ENCODE measurements at places on chromosomes 11 and 22.

- no peak for DNase-seq
Observed at GRCh38 chr11:79512706-79513469, 72.1 kb upstream of the TENM4 start.

DNA sequence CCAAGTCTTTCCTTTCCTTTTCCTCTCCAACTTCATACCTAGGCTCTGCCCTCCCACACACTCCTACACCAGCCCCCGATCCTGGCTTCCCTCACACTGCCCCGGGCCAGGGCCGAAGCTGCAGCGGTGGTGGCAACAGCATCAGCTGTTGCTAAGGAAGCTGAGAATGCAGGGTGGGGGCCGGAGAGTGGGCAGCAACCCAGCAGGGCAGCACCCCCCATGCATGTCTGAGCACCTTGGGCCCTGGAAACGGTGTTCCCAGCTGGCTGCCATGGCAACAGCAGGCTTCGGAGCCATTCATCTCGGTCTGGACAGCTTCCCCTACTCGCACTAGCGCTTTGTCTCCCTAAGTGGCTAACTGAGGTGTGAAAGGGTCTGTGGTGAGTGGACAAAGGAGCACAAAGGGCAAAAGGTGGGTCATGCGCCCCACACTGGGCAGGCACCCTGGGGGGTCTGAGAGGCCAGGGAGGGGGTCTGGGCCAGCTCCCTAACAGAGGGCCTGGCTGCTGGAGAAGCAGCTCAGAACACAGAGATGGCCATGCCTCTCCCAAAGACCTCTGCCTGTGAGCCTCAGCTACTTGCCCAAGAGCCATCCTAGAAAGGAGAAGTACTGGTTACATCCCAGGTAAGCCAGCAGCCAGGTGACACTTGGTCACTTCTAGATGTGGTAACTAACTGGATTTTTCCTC lies 42.1 kb upstream of the JAM3 start:
- no peak for DNase-seq

GRCh38 chr11:60921259-60921658 lies 3.0 kb upstream of the TMEM132A start:
- no peak for DNase-seq

DNA sequence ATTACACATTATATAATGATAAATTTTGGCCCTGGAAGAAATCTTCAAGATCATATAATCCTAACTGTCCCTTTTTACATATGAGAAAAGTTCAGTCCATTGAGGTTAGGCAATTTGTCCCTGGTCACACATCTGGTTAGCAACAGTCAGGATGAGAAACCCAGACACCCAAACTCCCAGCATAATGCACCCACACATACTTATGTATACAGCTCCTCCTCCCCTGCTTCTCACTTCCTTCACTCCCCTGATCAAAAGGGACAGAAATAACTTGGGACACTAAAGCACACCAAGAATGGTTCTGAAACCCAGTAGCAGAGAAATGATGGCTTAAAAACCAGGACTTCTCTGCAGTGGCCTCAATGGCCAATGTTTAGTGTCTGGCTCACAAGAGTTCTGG lies 11.1 kb downstream of the NUMA1 start:
- no peak for DNase-seq

DNA sequence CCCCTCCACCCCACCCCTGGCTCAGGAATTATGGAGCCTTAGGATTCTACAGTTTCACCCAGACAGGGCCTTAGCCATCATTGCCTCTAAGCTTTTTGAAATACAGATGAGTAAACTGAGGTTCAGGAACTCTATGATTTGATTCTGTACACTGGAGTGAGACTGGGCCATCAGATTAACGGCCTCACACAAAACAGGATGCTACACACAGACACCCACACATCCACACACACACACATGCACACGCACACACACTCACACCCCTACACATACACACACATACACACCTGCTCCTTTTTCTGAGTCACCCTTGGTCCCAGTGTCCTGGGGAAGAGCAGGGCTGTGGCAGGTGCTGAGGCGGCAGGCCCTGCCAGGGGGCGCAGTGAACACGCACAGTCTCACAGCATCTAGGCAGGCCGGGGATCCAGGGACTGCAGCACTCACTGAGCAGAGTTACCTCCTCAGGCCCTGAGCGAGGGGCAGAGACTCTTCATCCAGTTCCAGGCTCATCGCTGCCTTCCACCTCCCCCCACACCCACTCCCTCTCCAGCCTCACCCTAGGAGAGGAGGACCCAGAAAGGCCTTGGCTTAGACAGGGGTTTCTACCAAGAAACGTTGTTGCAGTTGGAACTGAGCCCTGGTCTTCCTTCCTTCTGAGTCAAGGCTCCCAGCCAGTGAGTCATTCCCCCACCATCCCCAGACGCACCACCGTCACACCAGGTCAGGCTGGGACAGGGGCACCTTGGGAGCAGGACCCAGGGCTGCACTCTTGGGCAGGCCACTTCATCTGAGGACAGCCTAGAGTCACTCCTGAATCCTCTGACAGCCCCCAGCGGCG lies 89.8 kb upstream of the PARVA start:
- no peak for DNase-seq

DNA sequence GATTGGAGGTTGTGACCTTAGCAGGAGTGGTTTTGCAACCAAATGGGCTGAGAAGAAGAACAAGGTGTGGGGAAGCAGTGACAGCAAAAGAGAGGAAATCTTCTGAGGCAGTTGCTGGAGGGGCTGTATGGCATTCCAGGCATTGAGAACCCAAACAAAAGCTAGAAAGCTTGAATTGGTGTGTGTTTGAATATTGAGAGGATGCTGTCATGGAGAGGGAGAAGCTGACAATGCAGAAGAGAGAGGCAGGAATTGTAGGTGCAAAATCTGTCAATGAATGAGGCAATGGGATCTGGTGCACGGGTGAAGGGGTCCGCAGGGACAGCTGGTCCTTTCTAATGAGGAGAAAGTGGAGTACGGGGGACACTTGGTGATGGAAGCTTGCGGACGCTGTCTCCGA lies 123.4 kb downstream of the C11orf91 start:
- no peak for DNase-seq

GRCh38 chr22:49461674-49462073 lies 366.0 kb downstream of the BRD1 start:
- no peak for DNase-seq

GRCh38 chr11:126893796-126894195 lies 106.8 kb downstream of the KIRREL3 start:
- DNase-seq, result no peak

GRCh38 chr22:37457093-37457893 lies 28.9 kb downstream of the MFNG start:
- peak; percentile 79 for DNase-seq

- DNase-seq, result no peak
Observed at GRCh38 chr11:75160220-75160757, 9.4 kb downstream of the SLCO2B1 start.

DNA sequence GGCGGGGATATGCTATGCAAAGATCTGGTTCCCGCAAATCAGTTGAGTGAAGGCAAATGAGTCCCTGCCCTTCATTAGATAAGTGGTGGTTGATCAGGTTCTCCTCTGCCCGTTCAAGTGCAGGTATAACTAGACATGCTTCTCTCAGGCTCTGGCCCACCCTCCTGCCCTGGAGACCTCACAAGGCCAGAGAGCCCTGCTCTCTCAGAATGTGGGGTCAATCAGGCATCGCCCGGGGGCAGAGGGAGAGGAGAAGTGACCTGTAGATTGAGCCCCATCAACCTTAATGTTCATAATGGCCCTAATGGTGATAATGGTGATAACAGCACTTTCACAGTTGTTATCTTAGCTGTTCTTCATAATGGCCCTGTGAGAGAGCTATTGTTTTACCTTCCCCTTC lies 224.3 kb downstream of the DSCAML1 start:
- DNase-seq, result no peak

DNA sequence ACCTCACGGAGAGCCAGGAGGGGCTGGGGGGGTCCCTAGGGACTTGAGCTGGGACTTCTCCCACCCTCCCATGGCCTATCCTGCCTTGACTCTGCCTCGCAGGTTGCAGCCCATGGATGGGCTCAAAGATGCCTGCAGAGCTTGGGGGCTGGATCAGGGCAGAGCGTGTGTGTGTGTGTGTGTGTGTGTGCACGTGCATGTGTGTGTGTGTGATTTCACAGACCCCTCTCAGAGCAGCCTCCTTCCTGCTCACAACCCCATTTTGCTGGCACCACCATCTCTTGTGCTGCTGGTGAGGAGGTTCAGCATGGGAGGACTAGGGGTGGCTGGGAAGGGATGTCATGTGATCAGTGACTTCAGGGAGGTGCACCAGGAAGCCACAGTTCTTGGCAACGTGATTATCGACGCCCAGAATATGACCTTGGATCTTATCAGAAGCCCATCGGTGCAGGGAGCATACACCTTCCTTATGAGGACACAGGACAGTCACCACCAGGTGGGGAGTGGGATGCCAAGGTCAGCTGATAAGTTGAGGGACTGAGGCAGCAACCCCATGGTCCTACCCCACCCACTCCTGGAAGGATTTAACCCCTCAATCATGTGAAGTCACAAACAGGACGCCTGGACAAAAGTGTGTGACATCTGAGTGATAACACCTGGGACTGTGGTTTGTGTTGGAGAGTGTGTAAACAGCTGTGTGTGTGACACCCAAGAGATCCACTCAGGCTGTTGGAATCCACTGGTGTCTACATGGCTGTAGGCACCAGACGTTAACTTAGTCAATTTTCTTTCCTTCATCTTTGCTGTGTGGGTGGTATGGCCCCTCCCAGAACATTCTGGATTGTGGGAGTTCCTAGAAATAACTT lies 1.8 kb upstream of the NAALADL1 start:
- no peak for DNase-seq

DNA sequence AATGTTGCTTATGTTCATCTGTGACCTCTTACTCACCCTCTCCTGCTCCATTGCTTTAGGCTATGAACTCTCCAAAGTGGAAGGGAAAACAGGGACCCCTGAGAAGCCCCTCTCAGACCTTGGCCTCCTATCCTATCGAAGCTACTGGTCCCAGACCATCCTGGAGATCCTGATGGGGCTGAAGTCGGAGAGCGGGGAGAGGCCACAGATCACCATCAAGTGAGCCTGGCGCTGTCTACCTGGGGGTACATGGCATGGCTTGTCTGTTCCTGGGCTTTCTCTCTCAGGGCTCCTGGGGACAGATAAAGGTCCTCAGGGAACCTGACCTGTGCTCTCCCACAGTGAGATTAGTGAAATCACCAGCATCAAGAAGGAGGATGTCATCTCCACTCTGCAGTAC lies 2.1 kb downstream of the RNASEH2C start:
- no peak for DNase-seq

GRCh38 chr11:45864041-45864440 lies 16.8 kb downstream of the CRY2 start:
- DNase-seq, result no peak

GRCh38 chr11:80694385-80694784 lies 1253.6 kb upstream of the TENM4 start:
- DNase-seq, result no peak

DNA sequence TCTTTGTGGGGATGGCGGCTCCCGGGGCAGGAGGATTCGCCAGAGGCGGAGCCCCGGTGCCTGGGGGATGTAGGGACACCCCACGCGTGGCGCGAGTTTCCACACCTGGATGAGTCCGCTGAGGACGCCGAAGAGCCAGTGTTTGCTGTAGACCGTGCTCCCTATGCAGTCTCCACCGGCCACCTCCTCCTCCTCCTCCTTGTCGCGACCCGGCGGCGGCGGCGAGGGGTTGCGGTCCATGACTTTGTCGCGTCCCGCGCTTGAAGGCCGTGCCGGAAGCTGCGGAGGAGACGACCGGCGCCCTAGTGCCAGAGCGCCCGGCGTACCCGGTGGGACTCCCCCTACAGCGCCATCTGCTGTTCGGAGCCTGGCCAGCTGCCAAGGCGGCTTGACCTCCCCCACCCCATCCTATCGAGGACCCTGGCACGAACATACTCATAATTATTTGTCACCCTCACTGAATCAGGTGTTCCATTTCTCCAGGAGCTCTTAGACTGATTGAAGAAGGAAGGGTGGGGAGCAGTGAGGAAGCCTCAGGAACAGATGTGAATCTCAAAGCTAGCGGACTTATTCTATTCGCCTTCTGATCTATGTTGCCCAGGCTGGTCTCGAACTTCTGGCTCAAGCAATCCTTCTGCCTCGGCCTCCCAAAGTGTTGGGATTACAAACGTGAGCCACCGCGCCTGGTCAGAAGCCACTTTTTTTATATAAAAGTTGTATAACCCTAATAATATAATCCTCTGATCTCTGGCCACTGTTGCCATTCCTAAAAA lies at the start of gene SAAL1:
Gene SAAL1, minus strand, starts transcription at position 281 of the 773 bp plus-strand sequence. Its CDS starts 41 bp downstream, at position 240.
- DNase-seq, result peak; percentile 78

DNA sequence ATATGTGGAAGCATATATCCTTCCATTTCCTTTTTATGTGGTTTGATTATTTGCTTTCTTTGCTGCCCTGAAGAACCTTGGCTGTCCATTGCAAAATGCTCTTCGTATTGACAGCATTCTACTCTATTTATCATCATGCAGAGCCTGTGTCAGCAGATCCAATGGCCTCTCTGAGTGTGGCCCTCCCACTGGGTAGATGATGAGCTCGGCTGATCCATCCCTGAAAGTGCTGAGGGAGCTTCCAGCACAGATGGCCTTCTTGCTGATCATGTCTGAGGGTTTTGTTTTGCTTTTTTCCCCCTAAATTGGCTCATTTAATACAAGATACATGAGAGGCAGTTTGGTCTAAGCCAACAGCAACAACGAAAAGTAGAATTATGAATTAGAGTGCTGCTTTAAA lies 181.0 kb downstream of the GRIA4 start:
- no peak for DNase-seq

GRCh38 chr11:123069908-123070821 lies 8.2 kb upstream of the HSPA8 start:
- DNase-seq, result no peak

- DNase-seq, result no peak
Observed at GRCh38 chr11:57339328-57339727, 1.2 kb downstream of the P2RX3 start.

GRCh38 chr11:1604711-1605110 lies 3.6 kb downstream of the KRTAP5-3 start:
- DNase-seq, result no peak

DNA sequence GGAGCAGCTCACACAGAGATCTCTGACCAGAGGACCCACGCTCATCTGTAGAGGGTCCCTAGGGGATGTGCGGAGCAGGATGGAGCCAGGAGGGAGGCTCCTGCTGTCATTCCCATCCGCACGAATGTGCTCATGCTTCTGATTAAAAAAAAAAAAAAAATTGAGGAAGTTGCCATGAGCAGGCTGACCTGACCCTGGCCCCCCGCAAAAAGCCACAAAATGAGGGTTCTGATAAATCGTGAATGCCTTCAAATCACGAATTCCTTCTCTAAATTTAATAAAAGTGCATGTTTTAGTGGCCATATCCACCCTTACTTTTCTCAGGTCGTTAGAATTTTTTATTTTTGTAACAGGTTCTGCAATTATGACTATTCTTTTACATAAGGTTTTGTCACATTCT lies 378.2 kb downstream of the OPCML start:
- no peak for DNase-seq

DNA sequence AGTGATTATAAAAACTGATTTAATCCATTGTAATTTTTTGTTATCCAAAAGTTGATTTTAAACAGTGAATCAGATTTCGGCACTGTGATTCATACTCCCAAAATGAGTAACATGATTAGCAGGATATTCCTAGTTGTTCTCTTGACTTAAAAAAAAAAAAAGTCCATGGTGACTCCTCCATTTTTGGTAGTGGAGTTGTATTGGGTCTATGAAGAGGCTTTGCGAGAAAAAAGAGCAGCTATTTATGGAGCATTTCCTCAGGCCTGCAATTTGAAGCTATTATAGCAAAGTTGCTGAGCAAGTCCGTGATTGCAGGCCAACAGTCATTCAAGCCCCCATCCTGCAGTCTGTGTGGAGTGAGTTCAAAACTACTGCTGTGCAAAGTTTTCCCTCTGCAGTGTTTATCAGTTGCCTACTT lies 28.8 kb downstream of the YAP1 start:
- no peak for DNase-seq

GRCh38 chr11:83736684-83737083 lies 450.5 kb upstream of the CCDC90B start:
- no peak for DNase-seq

GRCh38 chr11:10042699-10043098 lies 251.3 kb downstream of the SBF2 start:
- DNase-seq, result no peak
